ENCODE measurements at places on chromosomes 7 and 10. TPM values are rescaled to one million over a fixed set of nuclear protein-coding genes. Genes with fewer than 3 reads are reported as not detected.

DNA sequence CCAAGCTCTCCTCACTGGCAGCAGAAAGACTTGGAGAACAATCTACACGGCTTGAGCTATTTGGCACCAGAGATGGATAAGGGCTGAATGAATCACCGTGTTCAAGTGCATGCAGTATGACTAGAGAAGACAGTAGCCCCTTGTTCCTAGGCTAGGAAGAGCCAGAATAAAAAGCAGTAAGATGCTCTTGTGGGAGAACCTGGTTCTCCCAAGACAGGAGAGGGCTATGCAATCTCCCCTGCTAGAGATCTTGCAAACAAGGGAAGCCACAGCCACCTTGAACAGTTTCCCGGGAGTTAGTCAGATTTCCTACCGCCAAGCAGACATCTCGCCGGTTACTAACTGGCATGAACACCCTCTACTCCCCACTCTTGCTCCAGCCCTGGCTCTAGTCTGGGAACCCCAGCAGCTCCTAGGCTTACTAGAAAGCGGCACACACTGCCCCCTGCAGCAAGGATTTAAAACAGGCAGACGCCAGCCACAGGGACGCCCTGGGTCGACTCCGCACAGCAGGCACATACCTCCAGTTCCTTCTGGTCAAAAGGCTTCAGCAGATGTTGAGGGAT, 107.3 kb downstream of the SMURF1 start:
- DNase-seq: no peak

- DNase-seq: no peak
These were observed 45.1 kb upstream of the WDR11 start for GRCh38 chr10:120806081-120806480.

GRCh38 chr10:104317269-104317710, 21.0 kb downstream of the ITPRIP start:
- no peak for DNase-seq

NACAD gene
- 0.63 TPM for total RNA-seq

PGAM2 gene
- total RNA-seq: 2.9 TPM
